Hindlimb muscle (tissue), 1 donor: ENCODE measurements at places on chromosomes 2 and 18.
A peak's percentile ranks its signal among the peaks of the same experiment; 100 is the strongest.

- no peak for DNase-seq
Observed at GRCh38 chr18:75364512-75365253, 62.8 kb downstream of the SMIM21 start.

GRCh38 chr2:223759569-223760430, 77.6 kb downstream of the AP1S3 start:
- DNase-seq, result no peak

DNA sequence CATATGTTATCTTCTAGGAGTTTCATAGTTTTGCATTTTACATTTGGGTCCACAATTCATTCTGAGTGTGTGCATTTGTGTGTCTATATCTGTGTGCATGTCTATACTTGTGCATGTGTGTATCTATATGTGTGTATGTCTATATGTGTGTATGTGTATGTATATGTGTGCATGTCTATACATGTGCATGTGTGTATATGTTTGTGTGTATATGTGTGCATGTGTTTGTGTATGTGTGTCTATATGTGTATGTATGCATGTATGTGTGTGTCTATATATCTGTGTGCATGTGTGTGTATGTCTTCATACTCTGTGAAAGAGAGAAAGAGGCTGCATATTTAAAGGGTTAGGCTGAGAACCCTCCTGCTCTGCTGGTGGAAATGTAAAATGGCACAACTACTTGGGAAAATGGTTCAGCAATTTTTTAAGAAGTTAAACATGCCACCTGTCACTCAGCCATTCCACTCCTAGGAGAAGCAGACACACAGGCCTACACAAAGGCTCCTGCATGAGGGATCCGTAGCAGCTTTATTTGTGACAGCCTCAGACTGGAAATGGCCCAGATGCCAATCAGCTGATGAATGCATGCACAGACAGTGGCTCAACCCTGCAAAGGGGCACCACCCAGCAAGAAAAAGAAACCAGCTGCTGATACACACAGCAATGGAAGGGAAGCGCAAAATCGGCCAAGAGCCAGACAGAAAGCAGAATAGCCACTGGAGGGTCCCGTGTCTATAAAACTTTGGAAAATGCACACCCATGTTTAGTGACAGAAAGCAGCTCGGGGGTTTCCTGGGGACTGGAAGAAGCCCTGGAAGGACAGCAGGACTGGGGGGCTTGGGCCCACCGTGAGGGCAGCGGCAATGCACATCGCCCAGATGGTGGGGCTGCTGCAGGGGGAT, 146.8 kb downstream of the SEPTIN10 start:
- DNase-seq, result no peak

- no peak for DNase-seq
Observed at GRCh38 chr2:42385225-42385624, 24.2 kb upstream of the COX7A2L start.

DNA sequence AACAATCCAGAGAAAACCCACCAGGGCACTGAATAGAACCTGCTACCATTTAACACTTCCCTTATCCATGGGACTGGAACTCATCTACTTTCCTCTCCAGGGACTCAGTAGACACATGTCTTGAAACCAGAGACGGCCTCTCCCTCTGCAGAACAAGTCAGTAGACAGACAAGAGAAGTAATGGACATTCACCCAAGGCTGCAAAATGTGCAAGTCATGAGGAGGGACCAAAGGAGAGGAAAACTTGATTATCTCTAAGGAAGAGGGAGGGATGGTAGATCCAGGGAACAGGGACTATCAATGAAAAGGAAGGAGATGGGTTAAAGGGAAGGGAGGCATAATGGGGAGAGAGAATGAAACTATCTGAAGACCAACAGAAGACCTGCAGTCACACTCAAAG, 5.3 kb upstream of the TTC39C start:
- no peak for DNase-seq

DNA sequence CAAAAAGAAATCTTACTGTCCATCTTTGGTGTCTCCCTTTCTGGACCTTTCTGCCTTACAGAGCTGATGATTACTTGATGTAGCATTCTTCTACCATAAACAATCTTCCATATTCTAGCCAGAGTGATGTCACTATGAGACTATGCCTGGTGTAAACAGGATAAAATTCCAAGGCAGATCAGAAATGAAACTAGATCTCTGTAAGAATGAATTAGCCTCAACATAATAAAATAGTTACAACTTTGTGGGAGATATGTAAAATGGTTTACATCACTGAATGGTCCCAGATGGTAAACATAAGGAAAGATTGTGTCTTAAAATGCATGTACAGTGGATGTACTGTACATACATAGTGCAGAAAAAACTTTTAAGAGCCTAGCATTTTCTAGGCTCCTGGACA, 112.3 kb upstream of the ZNF521 start:
- DNase-seq, result no peak

- DNase-seq, result no peak
Observed at GRCh38 chr2:41160439-41160838, 708.5 kb upstream of the SLC8A1 start.

DNA sequence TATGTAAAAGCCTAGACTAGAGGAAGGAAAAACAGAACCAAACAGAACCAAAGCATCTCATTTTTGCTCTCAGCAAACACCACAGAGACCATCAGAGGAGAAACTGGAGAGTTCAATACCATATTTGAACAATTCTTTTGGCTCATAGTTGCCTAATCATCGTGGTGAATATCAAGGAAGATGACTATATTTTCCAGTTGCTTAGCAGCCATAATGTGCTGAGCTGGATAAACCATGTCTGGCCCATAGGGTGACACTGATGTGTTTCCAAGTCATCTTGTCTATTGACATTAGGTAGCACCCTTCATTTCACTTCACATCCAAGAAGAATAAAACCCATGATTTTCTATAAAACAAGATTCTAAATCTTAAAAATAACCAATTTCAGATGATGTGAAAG, 5.9 kb upstream of the XRCC5 start:
- no peak for DNase-seq

DNA sequence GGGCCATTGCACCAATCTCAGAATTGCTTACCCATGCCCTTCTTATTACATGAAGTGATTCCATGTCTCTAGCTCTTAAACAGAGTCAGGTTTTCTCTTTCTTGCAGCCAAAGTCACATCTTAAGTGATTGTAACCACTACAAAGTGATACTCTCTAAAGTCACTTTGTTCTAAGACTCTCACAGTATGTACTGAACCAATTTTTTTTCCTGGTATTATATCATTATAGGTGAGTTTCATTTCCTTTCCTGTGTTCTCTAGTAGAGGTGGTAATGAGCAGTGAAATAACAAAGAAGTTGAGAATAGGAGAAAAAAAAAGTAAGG, 66.3 kb upstream of the DARS1 start:
- no peak for DNase-seq

DNA sequence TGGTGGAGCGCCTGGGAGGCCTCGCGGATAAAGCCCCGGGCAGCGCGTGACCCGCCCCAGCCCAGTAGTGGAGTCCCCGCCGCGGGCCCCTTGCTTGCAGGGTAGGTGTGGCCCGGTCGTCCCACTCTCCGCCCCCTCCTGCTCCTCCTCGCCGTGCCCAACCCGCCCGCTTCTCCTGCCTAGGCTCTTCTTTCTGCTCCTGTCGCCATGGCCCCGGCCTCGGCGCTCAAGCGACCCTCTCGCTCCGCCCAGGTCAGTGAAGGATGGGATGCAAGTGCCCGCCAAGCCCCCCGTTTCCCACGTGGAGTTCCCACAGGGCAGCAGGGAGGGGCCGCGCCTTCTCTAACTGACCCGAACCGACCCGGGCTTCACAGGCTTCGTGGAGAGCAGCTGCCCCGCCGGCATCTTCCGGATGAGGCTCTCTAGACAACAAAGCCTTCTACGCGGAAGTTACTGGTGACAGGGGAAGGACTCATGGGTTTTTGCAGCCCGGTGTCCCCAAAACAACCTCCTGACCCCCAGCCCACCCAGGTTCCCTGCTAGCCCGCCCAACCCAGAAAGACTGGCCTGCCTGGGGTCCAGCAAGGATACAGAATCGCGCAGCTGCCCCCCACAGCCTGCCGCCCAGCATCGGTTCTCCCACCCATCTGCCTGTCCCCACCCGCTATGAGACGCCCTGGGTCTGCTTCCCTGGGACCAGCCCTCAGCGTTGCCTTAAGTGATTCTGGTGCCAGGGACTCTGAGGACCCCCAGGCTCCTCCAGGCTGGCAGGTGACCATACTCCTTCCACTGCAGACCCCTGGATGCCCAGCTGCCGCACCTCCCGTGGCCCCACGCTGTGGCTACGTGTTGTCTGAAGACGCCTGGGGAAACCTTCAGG, 32.8 kb downstream of the TTC32 start:
- peak; percentile 73 for DNase-seq

- DNase-seq, result no peak
Observed at GRCh38 chr2:11938196-11938595, 191.8 kb downstream of the LPIN1 start.
